Activated CD4-positive, alpha-beta T cell treated with anti-CD3 and anti-CD28 coated beads, Interleukin-2, amount 10 ng/mL, durations not matched to agents 7 days and 5 days (primary cell): ENCODE measurements at places on chromosomes 1 and 21.

GRCh38 chr21:42081138-42081537, 10.0 kb downstream of the UMODL1 start:
- H3K4me3 ChIP-seq = no peak overlapping the region
- DNase-seq = no peak
- H3K4me1 ChIP-seq = no peaks in the 10 kb centered on the region
- peaks cover 3% of the 10 kb centered on the region for H3K27me3 ChIP-seq

- H3K27me3 ChIP-seq = peaks cover 21% of the 10 kb centered on the region
- peaks cover 51% of the 10 kb centered on the region for H3K4me1 ChIP-seq
- peak; percentile 31 for DNase-seq
- no peaks in the 10 kb centered on the region for H3K36me3 ChIP-seq
- H3K4me3 ChIP-seq = peak overlapping the region; percentile 84
These were observed 615 bp downstream of the CLIC4 start for GRCh38 chr1:24745711-24746413.

DNA sequence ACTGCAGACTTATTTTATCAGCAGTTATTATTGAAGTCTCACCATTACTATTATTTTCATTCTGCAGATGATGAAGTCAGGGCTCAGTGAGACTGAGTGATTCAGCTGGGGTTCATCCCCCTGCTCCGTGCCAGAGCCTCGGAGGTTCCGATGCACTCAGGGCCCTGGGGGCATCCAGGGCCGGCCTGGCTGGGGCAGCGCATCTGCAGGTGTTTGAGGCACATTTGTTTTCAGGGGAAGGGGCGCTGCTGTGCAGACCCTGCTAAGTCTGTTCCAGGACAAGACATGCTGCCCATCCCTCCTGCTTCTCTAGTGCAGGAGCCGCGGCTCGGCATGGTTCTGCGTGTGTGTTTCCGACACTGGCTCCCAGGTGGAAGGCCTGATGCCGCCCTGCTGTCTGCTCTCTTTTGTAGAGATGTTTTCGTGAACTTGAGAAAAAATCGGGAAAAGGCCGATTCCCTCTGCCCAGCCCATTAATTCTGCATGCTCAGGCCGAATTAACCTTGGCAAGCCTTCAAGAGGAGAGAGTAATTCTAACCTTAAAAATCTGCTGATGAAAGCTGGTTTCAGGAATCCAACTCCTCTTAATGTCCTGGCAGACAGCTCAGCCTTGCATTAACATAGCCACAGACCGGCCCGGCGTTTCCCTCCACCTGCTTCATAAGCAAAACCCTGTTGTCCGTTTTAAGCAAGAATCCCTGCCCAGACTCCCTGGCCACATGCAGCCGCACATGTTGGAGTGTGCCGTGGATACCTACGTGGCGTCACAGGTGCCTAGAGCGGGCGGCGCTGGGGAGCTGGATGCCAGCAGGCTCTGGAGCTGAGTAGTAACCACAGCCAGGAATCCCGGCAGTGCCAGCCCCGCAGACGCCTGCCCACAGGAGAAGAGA, 316.0 kb upstream of the VAMP3 start:
- DNase-seq = no peak
- no peaks in the 10 kb centered on the region for H3K27me3 ChIP-seq
- H3K27ac ChIP-seq = no peak overlapping the region

DNA sequence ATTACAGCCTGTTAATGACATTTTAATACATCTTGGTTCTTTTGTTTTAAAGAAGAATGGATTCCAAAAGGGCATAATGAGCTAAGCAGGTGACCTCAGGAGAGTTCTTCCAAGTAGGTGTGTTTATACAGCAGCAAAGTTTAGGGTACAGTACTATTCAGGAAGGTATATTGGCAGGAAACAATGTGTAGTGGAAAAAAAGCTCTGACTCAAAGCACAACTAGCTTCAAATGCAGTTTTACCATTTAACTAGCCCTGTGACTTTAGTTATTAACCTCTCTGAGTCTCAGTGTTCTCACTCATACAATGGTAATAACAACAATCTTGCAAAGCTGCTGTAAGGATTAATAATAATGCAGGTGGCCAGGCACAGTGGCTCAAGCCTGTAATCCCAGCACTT, 29.9 kb downstream of the FAF1 start:
- H3K4me3 ChIP-seq = no peak overlapping the region
- peaks cover 17% of the 10 kb centered on the region for H3K4me1 ChIP-seq
- no peak for DNase-seq
- no peaks in the 10 kb centered on the region for H3K27me3 ChIP-seq
- no peak overlapping the region for H3K27ac ChIP-seq
- peaks cover 10% of the 10 kb centered on the region for H3K36me3 ChIP-seq

- H3K27ac ChIP-seq = peak overlapping the region; percentile 14
- H3K36me3 ChIP-seq = peaks cover 17% of the 10 kb centered on the region
- no peak overlapping the region for H3K4me3 ChIP-seq
- no peaks in the 10 kb centered on the region for H3K27me3 ChIP-seq
These were observed 151.9 kb downstream of the PGBD5 start for GRCh38 chr1:230274254-230274653.

- H3K4me1 ChIP-seq = no peaks in the 10 kb centered on the region
- no peaks in the 10 kb centered on the region for H3K36me3 ChIP-seq
- H3K4me3 ChIP-seq = no peak overlapping the region
These were observed 89.5 kb upstream of the C1orf21 start for GRCh38 chr1:184297244-184297750.

GRCh38 chr21:34925597-34925996, 123.5 kb downstream of the RUNX1 start:
- H3K27me3 ChIP-seq = no peaks in the 10 kb centered on the region
- no peak for DNase-seq
- H3K4me3 ChIP-seq = no peak overlapping the region
- peaks cover 37% of the 10 kb centered on the region for H3K4me1 ChIP-seq

DNA sequence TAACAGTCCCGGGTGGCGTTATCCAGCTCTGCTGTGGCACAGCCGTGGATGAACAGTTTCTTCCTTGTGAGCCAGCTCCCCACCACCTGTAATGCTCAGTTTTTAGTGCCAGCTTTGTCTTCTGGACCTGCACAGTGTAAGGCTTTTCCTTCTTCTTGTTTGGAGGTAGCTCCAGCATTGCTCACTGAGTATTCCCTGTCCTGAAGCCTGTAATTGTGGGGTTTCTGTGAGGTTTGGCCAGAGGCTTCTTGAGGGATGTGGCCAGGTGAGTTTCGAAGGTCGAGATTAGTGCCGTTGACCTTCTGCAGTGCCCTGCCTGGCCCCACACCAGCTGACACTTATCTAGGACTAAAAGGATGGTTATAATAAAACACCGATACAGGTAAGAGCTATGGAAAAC, 75.0 kb downstream of the PBX1 start:
- DNase-seq = no peak
- no peaks in the 10 kb centered on the region for H3K27me3 ChIP-seq
- no peaks in the 10 kb centered on the region for H3K36me3 ChIP-seq
- no peaks in the 10 kb centered on the region for H3K4me1 ChIP-seq
- H3K4me3 ChIP-seq = no peak overlapping the region

GRCh38 chr1:23556635-23557470, 2.4 kb downstream of the ID3 start:
- peaks cover 19% of the 10 kb centered on the region for H3K27me3 ChIP-seq
- no peak for DNase-seq
- peak overlapping the region; percentile 93 for H3K27ac ChIP-seq
- H3K4me3 ChIP-seq = peak overlapping the region; percentile 84

- H3K36me3 ChIP-seq = no peaks in the 10 kb centered on the region
- H3K4me1 ChIP-seq = no peaks in the 10 kb centered on the region
- H3K27ac ChIP-seq = no peak overlapping the region
- no peak overlapping the region for H3K4me3 ChIP-seq
These were observed 139.1 kb upstream of the CHRM3 start for GRCh38 chr1:239247285-239247684.

GRCh38 chr1:200265104-200265503, 144.7 kb downstream of the ZNF281 start:
- no peaks in the 10 kb centered on the region for H3K36me3 ChIP-seq
- no peak for DNase-seq
- no peaks in the 10 kb centered on the region for H3K4me1 ChIP-seq
- H3K27ac ChIP-seq = no peak overlapping the region
- no peak overlapping the region for H3K4me3 ChIP-seq
- peaks cover 15% of the 10 kb centered on the region for H3K27me3 ChIP-seq

DNA sequence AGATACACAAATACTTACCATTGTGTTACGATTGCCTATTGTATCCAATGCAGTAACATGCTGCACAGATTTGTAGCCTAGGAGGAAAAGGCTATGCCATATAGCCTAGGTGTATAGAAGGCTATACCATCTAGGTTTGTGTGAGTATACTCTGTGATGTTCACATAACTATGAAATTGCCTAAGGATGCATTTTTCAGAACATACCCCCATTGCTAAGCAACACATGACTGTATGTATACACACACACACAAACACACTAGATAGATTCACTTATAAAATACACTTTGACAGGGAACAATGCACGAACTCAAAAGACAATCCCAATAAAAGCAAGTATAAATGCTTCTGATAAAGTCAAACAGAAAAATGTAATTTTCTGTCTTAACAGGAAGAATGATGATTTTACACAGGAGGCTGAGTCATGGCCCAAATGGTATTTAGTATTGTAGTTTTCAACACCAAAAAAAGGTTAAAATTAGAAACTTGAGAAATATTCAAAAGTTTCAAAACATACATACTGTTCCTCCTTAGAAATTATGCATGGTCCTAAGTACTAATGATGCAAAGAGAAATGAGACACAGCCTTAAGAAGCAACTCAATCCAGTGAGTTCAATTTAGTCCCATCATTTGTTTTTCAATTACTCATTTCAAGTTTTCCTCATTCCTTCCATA, 12.2 kb downstream of the FH start:
- no peaks in the 10 kb centered on the region for H3K4me1 ChIP-seq
- no peak for DNase-seq

GRCh38 chr1:219990782-219991510, 55.4 kb downstream of the EPRS1 start:
- DNase-seq = no peak
- H3K27ac ChIP-seq = no peak overlapping the region
- no peaks in the 10 kb centered on the region for H3K27me3 ChIP-seq

- no peaks in the 10 kb centered on the region for H3K4me1 ChIP-seq
- DNase-seq = no peak
- no peak overlapping the region for H3K27ac ChIP-seq
- no peaks in the 10 kb centered on the region for H3K36me3 ChIP-seq
These were observed 50.7 kb downstream of the SPATA17 start for GRCh38 chr1:217681806-217682205.

GRCh38 chr1:21963477-21964217, 13.2 kb upstream of the CELA3B start:
- peaks cover 4% of the 10 kb centered on the region for H3K4me1 ChIP-seq
- H3K36me3 ChIP-seq = no peaks in the 10 kb centered on the region
- no peak overlapping the region for H3K27ac ChIP-seq

DNA sequence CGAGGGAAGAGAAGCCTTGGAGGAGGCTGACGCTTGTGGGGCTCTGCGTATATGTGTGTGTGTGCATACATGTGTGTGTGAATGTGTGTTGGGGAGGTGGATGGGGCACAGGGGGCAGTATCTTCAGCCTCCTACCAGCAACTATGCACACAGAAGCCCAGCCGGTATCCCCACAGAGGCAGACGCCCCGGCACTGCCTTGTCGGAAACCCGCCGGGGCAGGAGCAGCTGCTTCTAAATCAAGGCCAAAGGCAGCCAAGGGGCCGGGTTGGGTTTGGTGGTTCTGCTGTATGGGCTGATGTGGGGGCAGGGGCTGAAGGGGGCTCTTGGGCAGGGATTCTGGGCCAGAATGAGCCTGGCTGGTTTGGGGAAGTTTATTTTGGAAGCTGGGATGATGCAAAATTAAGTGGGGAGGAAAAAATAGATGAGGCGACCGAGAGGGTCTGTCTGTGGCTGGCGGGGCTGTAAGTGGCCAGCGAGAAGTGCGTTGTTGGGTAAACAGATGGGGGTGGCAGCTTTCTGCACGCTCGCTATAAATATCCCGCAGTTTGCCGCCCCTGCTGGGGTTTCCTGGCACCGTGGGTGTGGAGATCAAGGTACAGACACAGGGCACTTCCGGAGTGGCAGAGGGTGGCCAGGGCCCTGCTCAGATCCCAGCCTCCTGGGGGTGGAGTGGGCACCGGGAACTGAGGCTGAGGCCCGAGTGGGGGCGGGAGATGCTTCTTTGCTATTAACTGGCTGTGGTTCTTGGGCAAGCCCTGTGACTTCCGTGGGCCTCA, 11.0 kb upstream of the WNT4 start:
- H3K4me1 ChIP-seq = no peaks in the 10 kb centered on the region
- no peaks in the 10 kb centered on the region for H3K36me3 ChIP-seq
- H3K4me3 ChIP-seq = no peak overlapping the region
- H3K27ac ChIP-seq = no peak overlapping the region

GRCh38 chr1:86714159-86714558, 9.8 kb downstream of the SH3GLB1 start:
- no peak for DNase-seq
- no peak overlapping the region for H3K4me3 ChIP-seq
- no peaks in the 10 kb centered on the region for H3K27me3 ChIP-seq
- peaks cover 18% of the 10 kb centered on the region for H3K36me3 ChIP-seq
- no peak overlapping the region for H3K27ac ChIP-seq

GRCh38 chr1:2575801-2576663, 10.5 kb upstream of the PRXL2B start:
- H3K27me3 ChIP-seq = no peaks in the 10 kb centered on the region
- peak overlapping the region; percentile 72 for H3K27ac ChIP-seq
- H3K36me3 ChIP-seq = peaks cover 10% of the 10 kb centered on the region
- H3K4me3 ChIP-seq = no peak overlapping the region
- DNase-seq = no peak

DNA sequence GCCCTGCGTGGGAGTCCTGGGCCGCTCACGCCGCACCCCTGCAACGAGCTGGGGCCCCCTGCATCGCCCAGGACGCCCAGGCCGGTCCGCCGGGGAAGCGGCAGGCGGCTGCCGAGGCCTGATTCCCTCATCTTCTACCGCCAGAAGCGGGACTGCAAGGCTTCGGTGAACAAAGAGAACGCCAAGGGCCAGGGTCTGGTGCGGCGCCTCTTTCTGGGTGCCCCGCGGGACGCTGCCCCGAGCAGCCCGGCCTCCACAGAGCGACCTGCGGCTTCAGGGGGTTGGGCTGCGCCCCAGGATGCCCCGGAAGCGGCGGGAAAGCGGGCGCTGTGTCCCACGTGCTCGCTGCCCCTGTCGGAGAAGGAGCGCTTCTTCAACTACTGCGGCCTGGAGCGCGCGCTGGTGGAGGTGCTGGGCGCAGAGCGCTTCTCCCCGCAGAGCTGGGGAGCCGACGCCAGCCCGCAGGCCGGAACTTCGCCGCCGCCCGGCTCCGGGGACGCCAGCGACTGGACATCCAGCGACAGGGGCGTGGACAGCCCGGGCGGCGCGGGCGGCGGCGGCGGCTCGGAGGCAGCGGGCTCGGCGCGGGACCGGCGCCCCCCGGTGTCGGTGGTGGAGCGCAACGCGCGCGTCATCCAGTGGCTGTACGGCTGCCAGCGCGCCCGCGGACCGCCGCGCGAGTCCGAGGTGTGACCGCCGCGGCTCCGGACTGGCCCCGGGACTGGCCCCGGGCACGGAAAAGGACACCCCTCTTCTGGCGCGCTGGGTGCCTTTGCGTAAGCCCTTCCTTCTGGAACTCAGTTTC, 2.7 kb downstream of the FAM110D start:
- no peak overlapping the region for H3K27ac ChIP-seq
- H3K27me3 ChIP-seq = peaks cover 47% of the 10 kb centered on the region
- peak overlapping the region; percentile 50 for H3K4me3 ChIP-seq
- DNase-seq = peak; percentile 47
- H3K4me1 ChIP-seq = peaks cover 26% of the 10 kb centered on the region

GRCh38 chr1:90724361-90724760, 7.3 kb upstream of the BARHL2 start:
- DNase-seq = no peak
- H3K36me3 ChIP-seq = peaks cover 12% of the 10 kb centered on the region
- peaks cover 94% of the 10 kb centered on the region for H3K27me3 ChIP-seq
- H3K4me3 ChIP-seq = peak overlapping the region; percentile 14
- peaks cover 36% of the 10 kb centered on the region for H3K4me1 ChIP-seq
- no peak overlapping the region for H3K27ac ChIP-seq
